ENCODE measurements at places on chromosomes 1 and 21.

DNA sequence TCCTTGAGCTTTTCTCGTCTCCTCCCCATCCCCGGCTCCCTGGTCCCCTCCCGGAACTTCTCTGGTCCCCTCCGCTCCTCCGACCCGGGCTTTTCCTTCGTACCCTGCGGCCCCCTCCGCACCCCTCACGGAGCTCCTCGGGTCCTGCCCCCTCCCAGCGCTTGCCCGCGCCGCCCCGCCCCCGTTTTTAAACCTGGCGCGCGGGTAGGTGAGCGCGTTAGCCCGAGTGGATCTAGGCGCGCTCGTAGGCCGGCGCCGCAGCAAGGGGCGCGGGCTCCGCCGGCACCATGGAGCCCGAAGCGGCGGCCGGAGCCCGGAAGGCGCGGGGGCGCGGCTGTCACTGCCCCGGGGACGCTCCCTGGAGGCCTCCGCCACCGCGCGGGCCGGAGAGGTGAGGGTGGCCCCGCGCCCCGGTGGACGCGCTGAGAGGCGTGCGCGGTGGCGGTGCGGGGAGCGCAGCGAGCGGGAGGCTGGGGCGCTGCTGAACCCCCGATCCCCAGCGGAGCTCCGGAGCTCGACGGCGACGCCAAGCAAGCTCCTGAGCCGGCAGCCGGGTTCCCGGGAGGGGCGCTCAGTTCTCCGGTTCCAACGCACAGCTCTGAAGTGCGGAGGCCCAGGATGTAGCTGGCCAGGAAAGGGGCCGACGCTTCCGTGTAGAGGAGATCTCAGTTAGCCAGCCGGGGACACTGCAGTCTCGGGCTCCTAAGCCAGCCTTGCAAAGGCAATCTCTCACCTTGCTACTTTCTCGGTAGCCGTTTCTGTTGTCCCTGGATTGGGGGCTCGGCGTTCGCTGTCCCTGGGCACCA lies at the start of gene RIPPLY3:
RIPPLY3 (plus strand) TSS at position 217 of the 806 bp plus-strand sequence; CDS start at position 288, 71 bp downstream.
- peak; percentile 16 for DNase-seq

- DNase-seq = no peak
These were observed 30.7 kb downstream of the TUFT1 start for GRCh38 chr1:151570819-151571218.

DNA sequence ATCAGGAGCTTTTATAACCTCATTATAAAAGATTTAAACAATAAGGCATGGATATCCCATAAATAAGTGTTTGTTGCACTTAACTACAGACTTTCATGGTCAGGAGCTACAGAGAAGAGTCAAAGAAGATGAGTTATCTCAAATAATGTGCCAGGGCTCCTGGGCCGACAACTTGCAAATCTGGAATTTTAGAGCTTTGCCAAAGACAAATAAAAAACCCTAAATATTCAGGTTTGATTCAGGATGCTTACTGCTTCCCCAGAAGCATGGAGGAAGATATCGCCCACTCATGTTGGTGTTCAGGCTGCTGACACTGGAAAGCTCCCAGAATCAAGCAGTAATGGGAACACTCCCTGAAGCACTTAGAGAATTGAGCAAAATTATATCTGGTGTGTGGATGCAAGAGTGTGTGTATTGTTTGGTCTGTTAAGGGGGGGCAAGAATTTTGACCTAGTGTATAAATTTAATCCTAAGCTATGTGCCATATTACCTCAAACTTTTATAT lies 176.9 kb upstream of the ESRRG start:
- no peak for DNase-seq

GRCh38 chr1:38839363-38839762 lies 20.2 kb downstream of the RRAGC start:
- no peak for DNase-seq

DNA sequence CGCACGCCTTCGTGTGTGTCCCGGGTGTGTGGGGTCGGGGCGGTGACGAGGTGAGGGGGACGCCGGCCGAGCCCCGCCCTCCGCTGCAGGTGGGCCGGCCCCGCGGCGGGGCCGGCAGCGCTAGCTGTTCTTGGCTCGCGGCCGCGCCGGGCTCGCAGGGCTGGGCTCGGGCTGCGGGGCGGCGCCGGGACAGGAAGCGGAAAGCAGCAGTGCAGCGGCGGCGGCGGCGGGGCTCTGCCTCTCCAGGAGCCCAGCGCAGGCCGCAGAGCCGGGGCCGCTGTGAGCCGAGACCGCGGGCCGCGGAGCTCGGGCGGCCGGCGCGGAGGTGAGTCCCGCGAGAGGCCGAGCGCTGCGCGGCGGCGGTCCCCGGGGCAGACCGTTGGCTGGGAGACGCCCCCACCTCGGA lies at the start of gene VANGL1:
VANGL1 (plus strand) TSS at position 209 of the 406 bp plus-strand sequence. CDS start 9,444 bp downstream, outside the sequence.
- peak; percentile 33 for DNase-seq

DNA sequence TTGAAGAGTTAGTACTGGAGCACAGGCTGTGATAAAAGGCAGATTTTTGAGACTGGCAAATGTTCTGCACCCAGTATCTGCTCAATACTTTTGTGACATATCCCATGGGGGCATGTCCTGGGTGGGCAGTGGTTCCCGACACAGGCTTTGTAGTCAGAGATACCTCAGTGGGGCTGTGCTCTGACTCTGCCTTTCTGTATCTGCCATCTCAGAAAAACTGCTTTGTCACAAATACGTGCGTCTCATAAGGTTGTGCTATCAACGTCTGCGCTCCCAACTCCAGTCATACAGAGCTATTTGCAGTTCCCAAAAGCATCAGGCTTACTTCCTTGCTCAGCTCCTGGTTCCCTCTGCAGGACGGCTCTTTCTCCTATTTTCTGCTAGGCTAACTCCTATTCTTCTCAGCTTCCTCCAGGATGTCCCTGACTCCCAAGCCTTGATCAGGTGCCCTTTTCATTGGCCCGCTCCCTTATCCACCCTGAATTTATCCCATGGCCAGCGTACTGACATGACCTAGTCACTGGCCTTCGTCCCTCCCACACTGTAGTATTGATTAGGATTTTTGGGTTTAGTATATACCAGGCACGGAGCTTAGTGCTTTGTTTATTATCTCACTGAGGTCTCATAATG lies 12.1 kb upstream of the RAB29 start:
- no peak for DNase-seq

DNA sequence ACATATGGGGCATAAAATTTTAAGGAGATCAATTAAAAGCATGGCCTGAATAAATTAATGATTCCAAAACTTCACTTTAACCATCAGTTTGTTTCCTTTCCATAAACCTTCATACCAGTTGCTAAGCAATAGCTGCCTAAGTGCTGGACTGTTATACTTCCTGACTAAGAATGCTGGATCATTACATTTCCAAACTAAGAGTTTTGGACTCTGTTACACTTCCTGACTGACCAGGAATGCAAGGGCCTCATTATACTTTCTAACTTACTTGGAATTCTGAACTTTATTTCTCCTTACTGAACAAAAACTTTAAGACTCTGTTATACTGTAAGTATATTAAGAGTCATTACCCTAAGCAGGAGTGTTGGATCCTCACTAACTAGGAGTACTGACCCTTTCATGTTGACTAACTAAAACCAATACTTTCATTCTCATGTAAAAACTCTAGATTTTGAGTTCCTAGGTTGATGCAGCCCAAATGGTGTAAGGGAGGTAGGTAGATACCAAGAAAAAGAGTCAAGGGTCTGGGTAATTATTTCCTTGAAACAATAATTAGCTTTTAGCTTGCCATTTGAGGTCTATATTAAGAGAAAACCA lies 118.2 kb downstream of the FAF1 start:
- DNase-seq = no peak

GRCh38 chr1:30764396-30764795 lies 6.8 kb upstream of the LAPTM5 start:
- DNase-seq = no peak

DNA sequence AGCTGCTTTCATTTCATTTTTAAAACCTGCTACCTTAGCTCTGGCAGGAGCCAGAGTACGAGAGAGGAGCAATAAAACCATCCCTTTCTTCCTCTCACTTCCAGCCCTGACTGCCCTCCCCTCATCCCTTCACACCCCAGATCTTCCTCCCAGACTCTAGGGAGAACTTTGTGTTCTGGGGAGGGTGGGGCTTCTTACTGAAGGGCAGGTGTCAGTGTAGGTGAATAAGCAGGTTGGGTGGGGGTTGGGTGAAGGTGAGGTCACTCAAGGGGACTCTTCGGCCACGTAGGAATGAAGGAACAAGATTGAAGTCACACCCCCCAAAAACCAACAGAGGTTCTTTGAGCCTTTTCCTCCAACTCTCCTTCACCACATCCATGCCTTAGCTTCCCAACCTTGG lies 88.9 kb downstream of the CD58 start:
- no peak for DNase-seq

GRCh38 chr1:168907053-168907452 lies 178.0 kb upstream of the DPT start:
- DNase-seq = no peak

DNA sequence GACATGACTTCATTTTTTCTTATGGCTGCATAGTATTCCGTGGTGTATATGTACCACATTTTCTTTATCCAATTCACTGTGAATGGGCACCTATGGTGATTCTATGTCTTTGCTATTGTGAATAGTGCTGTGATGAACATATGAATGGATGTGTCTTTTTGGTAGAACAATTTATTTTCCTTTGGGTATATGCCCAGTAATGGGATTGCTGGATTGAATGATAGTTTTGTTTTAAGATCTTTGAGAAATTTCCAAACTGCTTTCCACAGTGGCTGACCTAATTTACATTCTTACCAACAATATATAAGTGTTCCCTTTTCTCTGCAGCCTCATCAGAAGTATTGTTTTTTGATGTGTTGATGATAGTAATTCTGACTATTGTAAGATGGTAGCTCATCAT lies 361.7 kb upstream of the SGIP1 start:
- DNase-seq = no peak

DNA sequence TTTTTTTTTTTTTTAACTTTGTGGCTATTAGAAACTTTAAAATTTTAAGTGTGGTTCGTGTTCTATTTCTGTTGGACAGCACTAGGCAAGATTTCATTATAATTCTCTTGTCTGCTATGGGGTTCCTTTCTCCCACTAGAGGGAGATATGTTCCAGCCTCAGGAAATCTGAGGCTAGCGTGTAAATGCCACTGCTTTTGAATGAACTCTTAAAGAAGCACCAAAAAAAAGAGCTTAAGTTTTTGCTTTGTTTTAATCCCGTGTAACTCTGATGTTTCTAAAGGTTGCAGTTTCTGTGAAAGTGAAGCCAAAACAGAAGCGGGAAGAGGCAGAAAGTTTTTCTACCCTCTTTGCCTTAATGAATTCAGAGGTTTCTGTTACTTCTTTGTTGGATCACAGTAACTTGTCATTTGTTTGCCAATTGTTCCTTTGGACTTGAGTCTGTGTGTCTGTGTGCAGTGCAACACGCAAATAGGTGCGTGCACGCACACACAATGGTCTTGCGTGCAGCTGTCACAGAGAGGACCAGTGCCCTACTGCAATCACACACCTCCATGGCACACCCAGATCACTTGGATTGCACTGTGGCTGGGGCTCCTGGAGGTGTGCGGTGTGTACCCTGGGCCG lies 32.3 kb downstream of the HHAT start:
- DNase-seq = no peak

DNA sequence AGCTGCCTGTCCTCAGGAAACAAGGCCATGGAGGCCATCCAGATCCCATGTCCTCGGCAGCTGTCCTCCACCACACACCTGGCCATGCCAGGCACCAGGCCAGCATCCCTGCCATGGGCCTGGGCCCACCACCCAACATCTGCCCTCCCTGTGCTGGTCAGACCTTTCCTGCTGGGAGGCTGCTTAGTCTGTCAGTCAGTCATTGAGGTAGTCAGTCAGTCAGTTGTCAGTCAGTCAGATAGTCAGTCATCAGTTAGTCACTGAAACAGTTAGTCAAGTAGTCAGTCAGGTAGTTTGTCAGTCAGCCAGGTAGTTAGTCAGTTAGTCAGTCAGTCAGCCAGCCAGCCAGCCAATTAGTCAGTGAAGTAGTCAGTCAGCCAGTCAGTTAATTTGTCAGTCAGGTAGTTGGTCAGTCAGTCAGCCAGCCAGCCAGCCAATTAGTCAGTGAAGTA lies 17.2 kb downstream of the KRTAP10-1 start:
- DNase-seq = peak; percentile 0

- no peak for DNase-seq
These were observed 60.0 kb upstream of the KIAA0040 start for GRCh38 chr1:175252561-175252960.

- DNase-seq = no peak
These were observed 182.6 kb upstream of the KCNK2 start for GRCh38 chr1:214899908-214900460.

DNA sequence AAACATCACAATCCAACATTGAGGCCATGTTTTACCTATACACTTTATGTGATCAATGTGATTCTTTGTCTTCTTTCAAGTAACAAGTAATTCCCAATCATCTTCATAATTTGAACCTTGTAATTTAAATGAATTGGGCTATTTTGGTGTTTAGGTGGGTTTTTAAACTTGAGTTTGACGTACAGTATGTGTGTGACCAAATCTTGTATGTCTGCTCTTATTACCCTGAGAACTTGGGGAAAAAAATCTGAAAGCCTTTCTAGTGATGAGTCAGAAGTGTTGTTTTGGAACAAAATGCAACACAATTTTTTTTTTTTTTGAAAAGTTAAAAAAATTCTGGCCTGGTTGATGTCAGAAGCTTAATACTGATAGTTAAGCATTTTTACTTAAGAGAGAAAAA lies 68.5 kb downstream of the HHAT start:
- DNase-seq = no peak

- DNase-seq = no peak
These were observed 15.2 kb upstream of the MYSM1 start for GRCh38 chr1:58715108-58715507.

- DNase-seq = no peak
These were observed at the start of gene PKLR for GRCh38 chr1:155301342-155301841. TSS of gene PKLR (minus strand) at chr1:155301438. CDS start at chr1:155301395, 43 bp downstream.

Data from activated naive CD4-positive, alpha-beta T cell treated with Interleukin-2 at 50 U/mL for 16 hours (primary cell).